ENCODE measurements at places on chromosomes 5 and 9.

DNA sequence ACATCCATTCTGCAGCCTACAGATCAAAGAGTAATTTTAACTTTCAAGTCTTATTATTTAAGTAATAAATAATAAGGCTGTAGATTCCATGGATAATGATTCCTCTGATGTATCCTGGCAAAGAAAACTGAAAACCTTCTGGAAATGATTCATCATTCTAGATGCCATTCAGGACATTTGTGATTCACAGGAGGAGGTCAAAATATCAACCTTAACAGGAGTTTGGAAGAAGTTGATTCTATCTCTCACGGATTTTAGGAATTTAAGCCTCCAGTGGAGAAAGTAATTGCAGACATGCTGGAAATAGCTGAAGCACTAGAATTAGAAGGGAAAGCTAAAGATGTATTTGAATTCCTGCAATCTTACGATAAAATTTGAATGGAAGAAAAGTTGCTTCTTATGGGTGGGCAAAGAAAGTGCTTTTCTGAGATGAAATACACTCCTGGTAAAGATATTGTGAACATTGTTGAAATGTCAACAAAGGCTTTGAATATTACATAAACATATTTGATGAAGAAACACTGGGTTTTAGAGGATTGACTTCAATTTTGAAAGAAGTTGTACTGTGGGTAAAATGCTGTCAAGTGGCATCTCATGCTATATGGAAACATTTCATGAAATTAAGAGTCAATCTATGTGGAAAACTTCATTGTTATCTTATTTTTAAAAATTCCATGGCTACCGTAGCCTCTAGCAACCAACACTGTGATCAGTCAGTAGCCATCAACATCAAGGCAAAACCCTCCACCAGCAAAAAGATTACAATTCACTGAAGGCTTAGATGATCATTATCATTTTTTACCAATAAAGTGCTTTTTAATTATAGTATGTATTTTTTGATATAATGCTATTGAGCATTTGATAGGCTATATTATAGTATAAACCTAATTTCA, 1141.0 kb downstream of the CDH12 start:
- no peak for DNase-seq

- peak; percentile 68 for DNase-seq
These were observed 35.3 kb upstream of the CLPTM1L start for GRCh38 chr5:1380011-1380817.

GRCh38 chr5:87109746-87110145, 157.9 kb upstream of the RASA1 start:
- no peak for DNase-seq

DNA sequence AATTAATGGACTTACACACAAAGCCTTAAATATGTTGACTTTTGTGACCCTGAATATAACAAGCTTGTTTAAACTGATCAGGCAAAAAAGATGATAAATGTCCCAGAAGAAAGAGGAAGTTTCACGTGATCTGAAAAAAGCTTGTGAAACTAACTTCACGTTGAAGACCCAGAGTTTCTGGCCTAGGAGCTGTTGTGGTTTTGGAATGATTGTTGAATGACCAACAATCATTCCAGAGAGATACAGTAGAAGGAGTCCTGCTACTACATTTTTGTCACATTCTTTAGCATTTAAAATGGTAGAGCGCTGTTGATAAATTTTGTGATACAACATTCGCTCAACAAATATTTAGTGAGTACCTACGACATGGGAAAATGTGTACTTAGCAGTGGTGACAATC, 143.1 kb upstream of the FBN2 start:
- DNase-seq = no peak

- no peak for DNase-seq
These were observed 158.3 kb downstream of the TSSK1B start for GRCh38 chr5:113276493-113276892.

DNA sequence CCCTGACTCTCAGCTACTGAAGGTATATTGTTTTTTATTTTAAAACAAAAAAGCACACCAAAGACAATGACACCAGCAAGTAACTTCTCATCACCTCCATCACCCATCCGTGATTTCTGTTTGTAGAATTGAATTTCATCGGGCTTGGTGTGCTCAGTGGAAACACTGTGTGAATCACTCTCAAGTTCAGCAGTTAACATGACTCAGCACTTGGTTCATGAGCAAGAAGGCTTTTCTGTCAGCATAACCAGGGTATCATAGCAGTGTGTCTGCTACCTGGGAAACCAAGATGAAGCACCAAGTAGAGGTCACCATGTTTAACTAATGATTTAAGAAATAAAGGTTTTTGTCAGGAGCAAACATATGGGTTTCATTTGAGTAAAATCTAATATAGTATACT, 123.7 kb downstream of the INSYN2B start:
- no peak for DNase-seq

- no peak for DNase-seq
These were observed 290.8 kb upstream of the FBXL7 start for GRCh38 chr5:15209053-15209762.

DNA sequence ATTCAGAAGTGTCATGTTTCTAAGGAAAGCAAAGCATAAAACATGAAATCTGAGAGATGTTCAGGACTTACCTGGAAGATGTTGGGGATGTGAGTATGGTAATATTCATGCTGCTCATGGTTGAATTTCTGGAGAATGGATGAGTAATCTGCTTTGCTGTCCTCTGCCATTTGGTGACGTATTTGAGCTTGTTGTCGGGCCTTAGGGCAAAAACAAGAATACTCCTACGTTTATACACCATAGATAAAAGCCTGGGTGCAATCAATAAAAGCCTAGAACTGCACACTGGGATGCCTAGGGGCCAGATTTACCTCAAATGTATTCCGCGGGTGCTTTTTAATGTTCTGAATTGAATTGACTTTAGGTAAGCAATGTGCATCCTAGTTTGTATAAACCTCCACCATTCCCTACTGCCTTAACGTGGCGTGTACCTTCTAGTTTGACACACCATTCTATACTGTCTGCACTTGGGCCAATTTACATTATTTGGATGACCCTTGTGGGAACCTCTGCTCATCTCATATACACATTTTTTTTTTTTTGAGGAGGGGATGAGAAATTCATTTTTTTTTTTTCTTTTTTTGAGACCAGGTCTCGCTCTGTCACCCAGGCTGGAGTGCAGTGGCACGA, 94.4 kb downstream of the USP20 start:
- DNase-seq = no peak

GRCh38 chr9:22415941-22416691, 30.5 kb upstream of the DMRTA1 start:
- DNase-seq = no peak

DNA sequence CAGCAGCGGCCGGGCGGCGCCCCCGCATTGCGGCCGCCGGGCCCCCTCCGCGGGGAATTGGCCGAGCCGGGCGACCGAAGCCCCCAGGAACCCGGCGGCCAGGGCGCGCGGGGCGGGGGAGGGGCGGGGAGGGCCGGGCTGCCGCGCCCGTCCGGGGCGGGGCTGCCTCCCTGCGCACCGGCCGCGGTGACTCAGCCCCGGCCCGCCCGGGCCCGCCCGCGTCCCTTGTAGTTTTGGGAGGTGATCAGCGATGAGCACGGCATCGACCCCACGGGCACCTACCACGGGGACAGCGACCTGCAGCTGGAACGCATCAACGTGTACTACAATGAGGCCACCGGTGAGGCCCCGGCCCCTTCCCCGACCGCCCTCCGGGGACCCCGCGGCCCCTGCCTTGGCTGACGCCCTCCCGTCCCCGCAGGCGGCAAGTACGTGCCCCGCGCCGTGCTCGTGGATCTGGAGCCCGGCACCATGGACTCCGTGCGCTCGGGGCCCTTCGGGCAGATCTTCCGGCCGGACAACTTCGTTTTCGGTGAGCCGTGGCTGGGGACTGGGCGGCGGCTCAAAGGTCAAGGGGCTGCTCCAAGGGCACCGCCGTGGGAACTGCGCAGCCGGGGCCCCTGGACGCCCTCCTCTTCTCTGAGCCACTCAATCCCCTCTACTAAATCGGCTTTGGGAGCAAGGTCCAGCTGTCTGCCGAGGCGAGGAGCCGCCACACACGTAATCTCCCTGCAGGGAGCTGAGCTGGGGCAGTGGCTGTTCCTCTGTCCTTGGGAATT, 592 bp downstream of the TUBB4B start:
- DNase-seq = peak; percentile 53

GRCh38 chr5:78507531-78507930, 141.0 kb downstream of the LHFPL2 start:
- no peak for DNase-seq

- DNase-seq = no peak
These were observed 383.0 kb downstream of the RAB3C start for GRCh38 chr5:58965677-58966414.

DNA sequence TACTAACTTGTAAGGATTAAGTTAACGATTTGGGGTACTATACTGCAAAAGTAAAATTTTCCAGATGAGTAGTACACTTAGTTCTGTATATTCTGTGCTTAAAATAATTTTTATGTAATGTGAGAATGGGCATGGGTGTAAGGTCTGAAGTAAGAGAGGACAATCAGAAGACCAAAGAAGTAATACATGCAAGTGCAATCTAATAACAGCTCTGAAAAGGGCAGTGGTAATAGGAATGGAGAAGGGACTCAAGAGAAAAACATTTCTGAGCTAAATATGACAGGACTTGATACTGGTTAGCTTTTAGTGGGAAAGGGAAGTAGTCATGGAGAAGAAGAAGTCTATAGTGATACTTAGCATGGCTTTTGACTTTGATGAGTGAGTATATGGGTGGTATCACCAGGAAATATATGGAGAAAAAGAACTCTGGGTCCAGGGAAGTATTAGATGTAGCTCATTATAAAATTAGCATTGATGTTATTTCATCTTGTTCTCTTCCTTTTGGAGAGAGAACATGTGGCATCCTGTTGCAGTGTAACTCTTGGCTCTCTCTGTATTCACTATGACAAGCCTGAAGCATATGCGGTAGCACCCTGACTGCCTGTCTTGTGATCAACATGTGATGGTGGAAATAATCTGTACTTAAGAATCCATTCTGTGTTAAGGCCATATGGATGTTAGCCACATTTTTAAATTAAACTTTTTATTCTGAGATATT, 60.5 kb downstream of the ERCC6L2 start:
- DNase-seq = no peak

- DNase-seq = no peak
These were observed 97.0 kb downstream of the PCDH1 start for GRCh38 chr5:141780952-141781781.

DNA sequence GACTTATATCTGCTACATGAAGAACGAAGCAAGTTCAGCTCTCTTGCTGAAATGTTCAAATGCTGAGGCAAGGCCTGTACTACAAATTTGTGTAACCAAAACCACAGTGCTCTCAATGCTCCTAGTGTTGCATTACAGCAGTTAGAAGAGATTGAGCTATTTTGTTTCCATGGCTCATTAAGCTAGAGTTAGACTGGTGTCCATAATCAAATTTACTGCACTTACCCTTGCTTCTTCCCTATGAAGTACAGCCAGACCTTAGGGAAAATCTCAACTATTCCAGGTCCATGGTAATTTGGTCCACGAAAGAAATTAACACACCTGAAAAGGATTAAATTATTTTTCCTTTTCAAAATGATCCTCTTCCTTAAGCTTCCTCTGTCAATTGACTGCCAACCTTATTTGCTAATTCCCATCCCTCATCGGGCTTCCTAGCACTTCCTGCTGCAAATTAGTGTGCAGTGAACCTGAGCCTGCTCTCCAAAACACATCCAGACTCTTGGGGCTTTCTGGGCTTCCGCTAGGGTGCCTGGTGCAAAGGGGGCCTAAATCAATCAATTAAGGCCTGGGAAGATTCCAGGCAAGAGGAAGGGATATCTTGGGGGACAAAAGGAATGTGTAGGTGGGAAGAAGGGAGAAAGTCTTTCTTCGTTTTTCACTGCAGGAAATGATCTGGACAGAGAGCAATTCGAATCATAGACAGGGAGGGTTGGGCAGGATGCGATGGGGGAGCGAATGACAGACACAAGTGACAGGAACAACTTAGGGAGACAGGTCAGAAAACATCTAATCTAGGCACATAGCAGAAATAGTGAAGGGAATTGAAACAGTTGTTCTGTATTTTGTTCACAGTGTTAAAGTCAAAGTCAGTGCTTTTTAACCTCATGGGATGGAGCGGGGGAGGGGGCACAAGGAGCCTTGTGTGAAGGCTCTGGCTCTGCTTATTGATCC, 542.4 kb downstream of the RAB3C start:
- DNase-seq = no peak

GRCh38 chr9:117414906-117415331, at the start of gene ASTN2:
Gene ASTN2, minus strand, starts transcription at chr9:117415057. Its CDS starts 119 bp downstream, at chr9:117414938.
- peak; percentile 12 for DNase-seq

DNA sequence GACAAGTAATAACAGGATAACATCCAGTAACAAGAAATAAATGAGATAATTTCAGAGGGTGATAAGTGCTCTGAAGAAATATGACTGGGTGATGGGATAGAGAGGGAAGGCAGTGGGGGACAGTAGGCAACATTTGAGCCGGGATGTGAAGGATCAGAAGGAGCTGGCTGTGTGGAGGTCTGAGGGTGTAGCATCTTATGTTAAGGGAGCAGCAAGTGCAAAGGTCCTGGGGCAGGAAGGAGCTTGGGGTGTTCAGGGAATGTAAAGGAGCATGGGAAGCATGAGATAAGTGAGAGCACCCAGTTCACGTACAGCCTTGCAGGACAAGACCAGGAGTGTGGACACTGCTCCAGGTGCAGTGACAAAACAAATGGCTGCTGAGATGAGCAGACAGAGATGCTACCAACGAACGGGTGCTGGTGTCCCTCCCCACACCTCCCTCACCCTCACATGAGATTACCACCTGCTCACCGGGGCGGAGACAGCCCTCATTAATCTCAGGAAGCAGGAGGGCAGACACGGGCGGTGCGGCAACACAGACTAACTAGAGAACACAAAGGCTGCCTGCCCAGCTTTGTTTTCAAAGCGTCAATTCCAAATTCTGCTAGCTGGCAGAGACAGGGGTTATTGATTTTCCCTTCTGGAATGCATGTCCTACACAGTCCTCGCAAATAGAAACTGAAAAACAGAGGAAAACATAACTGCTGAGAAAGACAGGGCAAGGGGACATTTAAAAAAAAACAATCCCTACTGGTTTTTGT, 298.1 kb upstream of the PANK3 start:
- DNase-seq = peak; percentile 24

GRCh38 chr5:90096415-90097081, 313.0 kb downstream of the CETN3 start:
- DNase-seq = no peak

DNA sequence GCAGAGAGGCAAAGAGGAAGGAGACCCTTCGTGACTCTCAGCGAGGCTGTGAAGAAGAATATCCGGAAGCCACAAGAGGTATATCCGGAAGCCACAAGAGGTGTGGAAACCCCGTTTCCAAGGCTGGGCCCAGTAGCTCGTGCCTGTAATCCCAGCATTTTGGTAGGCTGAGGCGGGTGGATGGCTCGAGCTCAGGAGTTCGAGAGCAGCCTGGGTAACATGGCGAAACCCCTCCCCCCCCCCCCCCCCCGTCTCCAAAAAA, 612 bp upstream of the BBLN start:
- peak; percentile 31 for DNase-seq
